Hematopoietic multipotent progenitor cell treated with erythropoietin and hydrocortisone succinate and interleukin-3 and kit ligand, for 15 days (in vitro differentiated cells): ENCODE measurements at places on chromosomes 7 and 10.

- no peak for DNase-seq
Measured at GRCh38 chr7:101995121-101995520, 177.7 kb downstream of the CUX1 start.

DNA sequence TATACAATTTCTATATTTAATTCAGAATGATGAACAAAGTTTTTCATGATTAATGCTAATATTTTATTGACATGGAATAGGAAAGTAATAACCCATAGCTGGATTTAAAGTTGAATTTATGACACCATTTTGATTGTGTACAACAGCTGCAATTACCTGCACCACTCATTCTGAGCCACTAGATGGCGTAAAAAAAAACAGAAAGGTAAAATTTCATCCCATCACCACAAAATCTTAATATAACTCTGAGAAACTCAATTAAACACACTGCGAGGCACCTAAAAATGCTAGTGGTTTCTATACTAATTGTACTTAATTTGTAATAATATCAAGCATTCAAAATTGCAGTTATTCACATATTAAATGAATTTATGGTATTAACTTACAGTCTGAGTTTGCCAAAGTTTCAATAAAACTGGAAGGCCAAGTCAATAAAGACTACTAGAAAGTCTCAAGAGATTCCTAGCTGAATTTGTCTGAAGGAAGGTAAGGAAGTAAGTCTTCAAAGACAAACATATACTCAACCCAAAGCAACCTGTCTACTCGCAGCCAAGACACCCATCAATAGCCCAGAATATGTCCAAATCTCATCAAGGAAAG is 182.5 kb downstream of the SKAP2 start:
- DNase-seq, result peak; percentile 51

GRCh38 chr7:131148708-131149428 is 178.8 kb upstream of the MKLN1 start:
- no peak for DNase-seq

GRCh38 chr10:129593953-129594352 is 126.9 kb downstream of the MGMT start:
- DNase-seq, result no peak

- no peak for DNase-seq
Measured at GRCh38 chr10:119370111-119370741, 162.9 kb downstream of the GRK5 start.

DNA sequence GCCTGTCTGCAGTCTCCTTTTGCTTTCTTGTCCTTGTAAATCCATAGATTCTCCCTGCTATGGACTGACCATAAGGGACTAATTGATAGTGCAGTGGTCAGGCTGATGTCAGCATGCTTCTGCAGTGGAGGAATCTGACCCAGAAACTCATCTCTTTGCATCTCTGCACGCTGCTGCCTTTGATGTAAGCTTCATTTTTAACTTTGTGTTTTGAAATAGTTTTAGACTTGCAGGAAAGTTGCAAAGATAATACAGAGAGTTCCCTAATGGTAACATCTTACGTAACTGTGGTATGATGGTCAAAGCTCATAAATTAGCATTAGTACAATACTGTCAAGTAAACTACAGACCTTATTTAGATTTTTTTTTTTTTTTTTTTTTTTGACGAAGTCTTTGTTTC is 89.6 kb downstream of the GALNT17 start:
- no peak for DNase-seq

DNA sequence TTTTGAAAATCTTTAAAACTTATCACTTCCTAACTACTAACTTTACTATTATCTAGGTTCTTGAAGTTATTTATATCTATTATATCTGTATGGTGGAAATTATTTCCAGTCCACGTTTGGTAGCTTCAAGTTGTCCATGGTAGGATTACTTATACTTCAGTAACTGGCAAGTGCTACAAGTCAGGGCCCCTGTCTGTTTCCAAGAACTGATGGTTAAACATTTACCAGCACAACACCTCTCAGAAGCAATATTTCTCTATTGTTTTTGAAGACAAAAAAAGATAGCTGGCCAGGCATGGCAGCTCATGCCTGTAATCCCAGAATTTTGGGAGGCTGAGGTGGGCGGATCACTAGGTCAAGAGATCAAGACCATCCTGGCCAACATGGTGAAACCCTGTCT is 240.4 kb upstream of the RHOBTB1 start:
- no peak for DNase-seq

DNA sequence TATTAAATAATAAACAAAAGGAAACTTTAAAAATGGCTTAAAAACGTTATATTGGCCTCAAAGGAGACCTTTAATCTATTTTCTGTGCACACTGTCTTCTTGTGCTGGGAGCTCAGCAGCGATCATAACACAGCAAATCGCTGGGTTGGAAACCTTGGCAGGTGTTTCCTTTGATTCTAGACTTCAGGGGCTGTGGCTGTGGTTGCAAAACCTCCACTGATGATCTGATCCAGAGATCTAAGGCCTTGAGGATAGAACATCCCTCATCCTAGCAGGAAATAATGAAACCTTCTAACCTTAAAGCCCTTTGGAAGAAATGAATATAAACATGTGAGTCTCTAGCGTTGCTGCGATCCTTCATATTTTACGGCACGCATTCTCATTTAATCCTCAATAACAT is 29.8 kb downstream of the CDHR3 start:
- no peak for DNase-seq

GRCh38 chr10:59362959-59363381 is 621 bp upstream of the FAM13C start:
- DNase-seq, result no peak

- no peak for DNase-seq
Measured at GRCh38 chr10:75126277-75126676, 14.8 kb downstream of the SAMD8 start.

- no peak for DNase-seq
Measured at GRCh38 chr7:107563081-107563774, 492 bp downstream of the COG5 start.

DNA sequence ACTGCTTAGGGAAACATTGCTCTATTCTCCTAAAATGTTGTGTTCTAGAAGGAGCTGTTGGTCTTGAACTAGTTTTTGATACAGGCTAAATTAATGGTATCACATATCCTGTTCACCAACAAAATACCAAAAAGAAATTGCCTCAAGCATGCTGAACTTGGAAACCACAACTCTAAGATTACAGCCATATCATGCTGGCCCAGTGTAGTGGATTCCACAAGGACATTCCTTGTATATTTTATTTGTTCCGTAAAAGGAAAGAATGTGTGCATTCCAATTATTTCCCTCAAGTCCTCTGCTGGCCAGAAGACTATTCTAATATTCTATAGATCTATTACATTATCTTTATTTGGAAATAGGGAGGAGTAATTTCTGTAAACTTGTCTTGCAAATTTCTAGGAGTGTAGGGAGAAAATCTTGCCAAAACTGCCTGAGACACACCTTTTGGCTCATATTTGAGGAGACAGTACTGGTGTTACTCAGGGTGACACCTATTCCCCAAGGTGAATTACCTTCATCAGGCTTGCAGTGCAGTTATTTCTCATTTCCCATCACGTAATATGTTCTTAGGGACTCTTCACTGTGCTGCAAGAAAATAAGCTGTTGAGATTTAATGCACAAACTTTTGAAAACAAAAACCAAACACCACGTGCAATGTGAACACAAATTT is 1.9 kb upstream of the NEBL start:
- DNase-seq, result no peak

DNA sequence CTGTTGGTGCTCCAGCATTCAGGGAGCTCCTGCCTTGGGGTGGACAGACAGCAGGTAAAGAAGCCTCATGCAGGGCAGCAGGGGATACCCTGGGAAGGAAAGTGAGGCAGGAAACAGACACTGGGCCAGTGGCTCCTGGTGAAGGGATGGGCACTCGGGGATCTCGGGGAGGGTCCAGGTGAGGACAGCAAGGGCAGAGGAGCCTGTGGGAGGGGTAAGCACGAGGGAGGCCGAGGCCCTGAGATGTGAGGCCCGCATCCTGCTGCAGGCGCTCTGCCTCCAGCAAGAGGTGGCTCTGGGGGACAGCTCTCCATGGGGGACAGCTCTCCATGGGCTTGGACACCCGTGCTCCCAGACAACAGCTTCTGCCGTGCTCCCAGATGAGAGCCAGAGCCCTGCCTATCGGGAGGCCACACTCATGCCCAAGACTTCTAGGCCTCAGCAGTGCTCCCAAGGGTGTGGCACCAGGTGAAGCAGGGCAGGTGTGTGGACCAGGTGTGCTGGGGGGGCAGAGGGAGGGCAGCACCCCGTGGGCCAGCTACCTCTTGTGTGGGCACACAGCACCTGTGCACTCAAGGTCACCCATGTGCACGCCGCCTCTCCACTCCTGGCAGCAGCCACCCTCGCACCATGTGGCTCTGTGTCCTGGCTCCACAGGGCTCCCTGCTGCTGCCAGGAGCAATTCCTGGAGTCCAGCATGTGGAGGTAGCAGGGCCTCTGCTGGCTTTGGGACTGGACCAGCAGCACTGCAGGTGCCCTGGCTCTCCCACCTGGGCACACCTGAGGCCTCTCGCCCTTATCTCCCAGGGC is 93.6 kb upstream of the INSIG1 start:
- no peak for DNase-seq

DNA sequence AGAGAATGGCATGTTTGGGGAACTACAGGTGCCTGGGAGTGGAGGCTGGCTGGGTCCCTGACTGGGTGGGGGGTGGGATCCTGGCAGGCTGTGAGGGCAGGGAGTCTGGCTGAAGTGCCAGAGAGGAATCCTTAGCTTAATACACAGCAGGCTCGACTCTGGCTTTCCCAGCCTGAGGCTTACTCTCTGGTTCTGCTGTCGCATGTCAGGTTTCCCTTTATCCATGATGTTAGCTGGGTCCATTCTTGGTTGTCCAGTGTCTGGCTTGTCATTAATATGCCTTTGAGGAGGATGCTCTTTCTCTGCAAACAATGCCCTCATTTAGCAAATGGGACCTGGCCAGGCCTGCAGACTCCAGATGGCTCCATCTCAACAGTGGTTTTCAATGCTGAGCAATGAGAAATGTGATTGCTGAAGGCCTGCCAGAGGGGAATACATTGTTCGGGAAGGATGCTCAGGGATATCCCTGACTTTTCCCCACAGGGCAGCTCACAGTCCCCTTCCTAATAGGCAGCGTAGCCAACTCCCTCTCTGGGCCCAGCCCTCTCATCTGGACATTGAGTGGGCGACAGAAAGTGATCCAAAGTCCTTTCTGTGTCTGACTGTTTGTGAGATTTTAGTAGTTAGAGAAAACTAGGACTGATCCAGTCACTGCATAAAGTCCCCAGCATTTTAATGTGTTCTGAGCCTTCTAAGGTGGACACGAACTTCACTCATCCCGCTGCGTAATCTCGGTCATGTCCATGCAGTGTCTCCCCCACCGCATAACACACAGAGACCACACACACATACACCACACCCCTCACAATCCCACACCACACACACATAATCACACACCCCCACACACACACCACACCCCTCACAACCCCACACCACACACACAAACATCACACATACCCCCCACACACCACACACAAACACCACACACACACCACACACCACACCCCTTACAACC is 124.9 kb downstream of the ANLN start:
- no peak for DNase-seq

DNA sequence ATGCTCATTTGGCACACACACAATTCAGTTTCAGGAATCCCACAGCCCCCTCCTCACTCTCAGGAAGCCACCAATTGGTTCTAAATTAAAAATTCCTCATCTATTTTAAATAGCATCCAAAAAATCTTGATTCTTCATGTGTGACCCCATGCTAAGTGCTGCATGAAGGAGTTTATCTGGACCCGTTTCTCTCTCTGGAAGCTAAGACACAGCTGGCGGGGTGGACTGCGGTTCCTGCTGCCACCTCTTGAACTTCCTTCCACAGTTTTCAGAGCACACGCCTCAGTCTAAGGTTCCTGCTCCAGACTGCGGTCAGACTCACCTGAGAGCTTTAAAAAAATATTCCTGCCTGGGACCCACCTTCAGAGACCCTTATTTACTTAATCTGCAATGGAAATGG is 34.5 kb downstream of the LYZL1 start:
- DNase-seq, result no peak

GRCh38 chr7:82745820-82746219 is 302.2 kb upstream of the CACNA2D1 start:
- DNase-seq, result no peak

DNA sequence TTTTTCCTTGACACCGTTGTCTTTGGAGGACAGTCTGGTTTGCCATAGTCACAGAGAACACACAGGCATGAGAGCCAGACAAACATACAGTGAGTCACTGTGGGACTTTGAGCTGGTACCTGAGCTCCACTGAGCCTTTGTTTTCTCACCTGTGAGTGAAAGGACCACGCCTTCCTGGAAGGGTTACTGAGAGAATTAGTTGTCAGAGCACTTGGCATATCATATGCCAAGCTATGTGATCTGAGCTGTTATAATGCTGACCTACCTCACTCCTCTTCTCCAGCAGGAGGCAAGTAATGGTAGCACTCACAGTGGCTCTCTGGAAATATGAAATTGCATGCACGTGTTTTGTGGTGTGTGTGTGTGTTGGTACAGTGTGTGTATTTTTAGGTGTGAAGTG is 59.7 kb downstream of the CXCL12 start:
- no peak for DNase-seq

DNA sequence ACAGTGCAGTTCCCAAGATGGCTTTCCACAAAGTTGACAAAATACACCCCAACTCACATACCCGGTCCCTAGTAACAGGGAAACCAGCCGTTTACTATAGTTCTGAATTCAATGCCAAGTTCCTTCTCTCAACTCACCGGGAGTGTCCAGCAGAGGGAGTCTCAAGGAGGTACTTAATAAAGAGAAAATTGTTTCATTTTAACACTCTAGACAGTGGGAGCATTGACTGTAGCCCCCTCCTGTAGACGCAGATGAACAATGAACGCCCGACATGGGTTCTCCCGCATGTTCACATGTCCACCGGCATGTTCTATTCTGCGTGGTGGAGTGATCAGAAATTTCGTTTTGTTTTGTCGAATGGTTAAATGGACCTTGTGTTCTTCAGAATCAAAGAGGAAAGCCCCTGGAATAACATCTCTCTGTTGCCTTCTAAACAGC is 1.9 kb downstream of the HIPK2 start:
- DNase-seq, result peak; percentile 74

- DNase-seq, result no peak
Measured at GRCh38 chr7:36309301-36309700, 80.4 kb upstream of the ANLN start.

GRCh38 chr7:141785706-141786552 is 4.1 kb upstream of the TAS2R5 start:
- DNase-seq, result peak; percentile 54

DNA sequence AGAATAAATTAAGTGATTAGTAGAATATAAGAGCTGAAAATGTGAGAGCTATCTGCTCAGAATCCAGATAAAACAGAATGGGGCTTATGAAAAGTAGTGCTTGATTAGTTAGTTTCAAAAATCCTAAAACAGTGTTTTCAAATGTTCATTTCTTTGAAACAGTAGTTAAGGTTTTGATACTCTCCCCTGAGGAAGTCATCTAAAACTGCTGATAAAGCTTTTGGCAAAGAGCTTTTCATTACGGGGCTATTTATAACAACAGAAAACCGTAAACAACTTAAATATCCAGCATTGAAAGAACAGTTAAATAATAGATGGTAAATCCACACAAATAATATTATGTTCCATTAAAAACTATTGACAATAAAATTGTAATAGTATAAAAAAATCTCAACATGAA is 77.5 kb downstream of the NPSR1 start:
- no peak for DNase-seq

DNA sequence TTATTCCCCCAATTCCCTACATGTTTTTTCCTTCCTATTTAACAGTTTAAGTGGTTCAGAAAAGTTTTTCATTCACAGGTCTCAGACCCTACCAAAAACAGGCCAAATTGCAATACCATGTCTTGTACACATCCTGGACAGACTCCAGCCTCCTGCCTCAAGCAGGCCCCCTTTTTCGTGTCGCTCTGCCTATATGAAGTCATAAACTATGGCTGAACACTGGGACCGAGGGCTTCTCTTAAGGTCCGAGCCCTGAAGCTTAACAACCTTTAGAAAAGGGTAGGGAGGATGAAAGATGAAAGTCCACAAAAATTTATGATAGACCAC is 1.4 kb downstream of the FBXW4 start:
- DNase-seq, result peak; percentile 44
